ENCODE measurements at places on chromosomes 13 and 19. TPM values are rescaled to one million over a fixed set of nuclear protein-coding genes. Genes with fewer than 3 reads are reported as not detected.
A peak's percentile ranks its signal among the peaks of the same experiment; 100 is the strongest.

DNA sequence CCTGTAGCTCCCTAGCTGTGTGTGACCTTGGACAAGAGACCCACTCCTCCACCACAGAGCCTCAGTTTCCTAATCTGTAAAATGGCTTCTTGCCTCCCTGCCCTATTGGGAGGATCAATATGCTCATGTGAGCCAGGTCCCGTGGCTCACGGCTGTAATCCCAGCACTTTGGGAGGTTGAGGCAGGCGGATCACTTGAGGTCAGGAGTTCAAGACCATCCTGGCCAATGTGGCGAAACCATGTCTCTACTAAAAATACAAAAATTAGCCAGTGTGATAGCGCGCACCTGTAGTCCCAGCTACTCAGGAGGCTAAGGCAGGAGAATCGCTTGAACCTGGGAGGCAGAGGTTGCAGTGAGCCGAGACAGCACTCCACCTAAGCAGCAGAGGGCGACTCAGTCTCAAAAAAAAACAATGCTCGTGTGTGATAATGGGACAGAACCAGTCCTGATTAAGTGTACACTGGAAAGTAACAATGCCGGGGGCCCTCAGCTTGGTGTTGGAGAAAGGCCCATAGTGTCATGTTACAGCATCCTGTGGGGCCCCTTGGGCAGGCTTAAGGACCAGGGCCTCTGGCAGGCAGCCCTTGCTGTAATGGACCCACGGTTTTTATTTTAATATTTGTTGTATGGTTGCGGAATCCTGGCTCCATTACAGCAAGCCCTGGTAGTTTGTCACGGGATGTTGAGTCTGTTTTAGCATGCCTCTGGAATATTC, 6.8 kb downstream of the RPS11 start:
- peaks cover 22% of the 10 kb centered on the region for H3K36me3 ChIP-seq
- peak; percentile 51 for DNase-seq
- H3K27ac ChIP-seq: no peak overlapping the region
- no peak overlapping the region for H3K4me3 ChIP-seq
- peaks cover 40% of the 10 kb centered on the region for H3K4me1 ChIP-seq

DNA sequence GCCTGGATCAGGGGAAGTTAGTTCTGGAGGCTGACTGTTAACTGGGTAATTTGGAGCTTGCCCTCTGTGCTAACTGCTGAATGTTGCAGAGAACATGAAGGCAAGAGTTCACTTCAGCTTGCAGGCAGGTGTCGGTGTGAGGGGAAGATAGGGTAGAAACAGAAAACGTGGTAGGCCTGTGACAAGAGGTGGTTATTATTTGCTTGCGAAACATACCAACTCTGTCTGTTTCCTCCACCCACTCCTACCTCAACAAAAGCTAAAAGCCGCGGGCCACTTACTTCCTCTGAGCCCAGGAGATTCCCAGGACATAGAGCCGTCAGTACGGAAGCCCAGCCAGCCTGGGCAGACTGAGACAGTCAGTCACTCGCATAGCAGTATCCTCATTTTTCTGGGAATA, 119.2 kb upstream of the ABCC4 start:
- H3K36me3 ChIP-seq: no peaks in the 10 kb centered on the region
- peaks cover 7% of the 10 kb centered on the region for H3K27me3 ChIP-seq
- no peak for DNase-seq
- H3K4me3 ChIP-seq: no peak overlapping the region
- H3K4me1 ChIP-seq: no peaks in the 10 kb centered on the region
- H3K27ac ChIP-seq: no peak overlapping the region

GRCh38 chr19:30898353-30899103, 450.7 kb downstream of the TSHZ3 start:
- no peaks in the 10 kb centered on the region for H3K27me3 ChIP-seq
- no peaks in the 10 kb centered on the region for H3K36me3 ChIP-seq
- no peak for DNase-seq
- no peak overlapping the region for H3K27ac ChIP-seq
- no peaks in the 10 kb centered on the region for H3K4me1 ChIP-seq
- H3K4me3 ChIP-seq: no peak overlapping the region

GRCh38 chr13:99566125-99567083, 65.1 kb downstream of the TM9SF2 start:
- H3K4me3 ChIP-seq: no peak overlapping the region
- H3K4me1 ChIP-seq: no peaks in the 10 kb centered on the region
- H3K36me3 ChIP-seq: peaks cover 3% of the 10 kb centered on the region

- no peak overlapping the region for H3K4me3 ChIP-seq
- no peaks in the 10 kb centered on the region for H3K4me1 ChIP-seq
- no peaks in the 10 kb centered on the region for H3K36me3 ChIP-seq
- DNase-seq: no peak
- H3K27ac ChIP-seq: no peak overlapping the region
Measured at GRCh38 chr19:55870736-55871135, 34.4 kb downstream of the NLRP4 start.

- no peak for DNase-seq
- H3K36me3 ChIP-seq: peaks cover 28% of the 10 kb centered on the region
- H3K27ac ChIP-seq: no peak overlapping the region
- H3K4me3 ChIP-seq: no peak overlapping the region
Measured at GRCh38 chr19:40632311-40633036, 31.3 kb downstream of the LTBP4 start.

GRCh38 chr13:64457976-64458375, 2772.2 kb downstream of the PCDH9 start:
- no peaks in the 10 kb centered on the region for H3K36me3 ChIP-seq
- DNase-seq: no peak
- H3K4me1 ChIP-seq: no peaks in the 10 kb centered on the region
- H3K4me3 ChIP-seq: no peak overlapping the region

The LNX2 gene
- total RNA-seq: 18.7 TPM

The THSD8 gene
- not detected for total RNA-seq

Measured in stomach (tissue), 19 donors.